GM19239 (cell line): ENCODE measurements at places on chromosomes 12 and 14.

DNA sequence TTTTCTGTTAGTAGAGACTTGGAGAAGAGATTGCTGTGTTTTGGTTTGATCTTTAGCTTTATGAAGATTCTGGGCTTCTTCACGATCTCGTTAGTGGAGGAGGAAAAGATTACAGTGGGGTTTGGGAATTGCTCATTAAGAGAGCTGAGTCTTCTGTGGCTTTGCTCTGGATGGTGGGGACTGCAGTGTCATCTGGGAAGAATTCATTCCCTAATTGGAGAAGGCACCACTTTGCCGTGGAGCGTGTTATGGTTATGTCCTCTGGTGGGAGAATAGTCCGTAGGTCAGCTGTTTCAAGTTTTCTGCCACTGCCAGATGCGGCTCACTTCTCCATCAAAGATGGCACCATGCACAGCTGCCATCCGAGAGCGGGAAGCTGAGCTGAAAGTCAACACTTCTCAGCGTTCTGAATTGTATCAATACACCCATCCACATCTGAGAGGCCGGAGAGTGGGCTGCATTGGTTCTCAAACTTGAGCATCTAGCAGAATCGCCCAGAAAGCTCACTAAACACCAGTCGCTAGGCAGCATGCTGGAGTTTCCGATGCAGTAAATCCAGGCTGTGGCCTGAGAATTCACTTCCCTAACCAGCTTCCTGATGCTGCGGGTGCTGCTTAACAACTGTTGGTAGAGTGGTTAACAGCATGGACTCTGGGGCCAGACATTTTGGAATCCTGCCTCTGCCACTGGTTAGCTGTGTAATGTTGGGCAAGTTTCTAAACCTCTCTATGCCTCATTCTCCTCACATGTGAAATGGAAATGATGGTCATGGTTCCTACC lies 117.8 kb downstream of the PLXNC1 start:
- DNase-seq = no peak

DNA sequence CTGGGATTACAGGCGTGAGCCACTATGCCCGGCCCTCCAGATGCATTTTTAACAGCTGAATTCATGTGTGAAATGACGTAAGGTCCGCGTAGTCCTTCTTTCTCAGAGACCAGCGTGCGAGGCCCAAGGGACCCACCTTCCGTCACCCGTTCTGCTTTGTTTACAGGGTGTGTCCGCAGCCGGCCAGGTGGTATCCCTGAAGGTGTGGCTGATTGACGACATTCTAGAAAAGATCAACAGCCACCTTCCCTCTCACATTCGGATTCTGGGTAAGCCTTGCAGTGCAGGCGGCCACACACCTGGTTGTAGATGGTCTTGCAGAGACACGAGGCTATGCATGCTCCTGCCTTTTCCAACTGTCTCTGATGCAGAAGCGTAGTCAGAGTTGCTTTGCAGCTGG lies 9.9 kb downstream of the PUS1 start:
- no peak for DNase-seq

GRCh38 chr12:70847871-70848270 lies 72.7 kb downstream of the PTPRR start:
- no peak for DNase-seq

GRCh38 chr12:8996682-8997405 lies 7.5 kb downstream of the KLRG1 start:
- DNase-seq = peak; percentile 23

GRCh38 chr14:32417956-32418552 lies 89.0 kb downstream of the AKAP6 start:
- no peak for DNase-seq

DNA sequence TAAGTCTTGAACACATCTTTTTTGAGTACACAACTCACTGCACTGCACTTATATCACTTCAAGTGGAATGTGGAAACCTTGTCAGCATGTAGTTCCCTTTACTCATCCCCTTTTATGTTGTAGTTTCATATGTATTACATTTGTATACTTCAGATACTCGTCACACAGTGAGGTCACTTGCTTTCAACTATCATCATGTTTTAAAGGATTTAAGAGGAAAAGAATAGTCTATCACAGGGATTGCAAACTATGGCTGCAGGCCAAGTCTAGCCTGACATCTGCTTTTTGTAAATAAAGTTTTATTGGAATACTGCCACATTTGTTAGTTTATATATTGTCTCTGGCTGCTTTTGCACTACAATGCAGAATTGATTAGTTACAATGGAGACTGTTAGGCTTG lies 24.3 kb downstream of the CNOT2 start:
- no peak for DNase-seq

GRCh38 chr12:71125949-71126348 lies 31.9 kb downstream of the TSPAN8 start:
- DNase-seq = no peak

DNA sequence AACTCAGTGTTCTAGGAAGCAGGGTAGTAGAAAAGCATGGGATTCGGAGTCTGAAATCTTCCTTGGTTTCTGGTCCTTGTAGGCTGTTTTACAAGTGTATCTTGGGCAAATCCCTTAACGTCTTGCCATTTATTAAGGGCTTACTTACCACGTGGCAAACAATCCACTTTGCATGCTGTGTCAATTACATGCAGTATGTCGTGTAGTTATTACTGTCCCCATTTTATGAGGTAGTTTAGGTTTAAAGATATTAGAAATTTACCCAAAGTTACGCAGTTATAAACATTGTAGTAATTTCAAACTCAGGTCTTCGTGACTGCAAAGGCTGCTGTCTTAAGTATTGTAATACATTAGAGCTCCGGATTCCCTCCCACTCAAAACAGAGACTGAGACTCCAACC lies 1.5 kb upstream of the NOVA1 start:
- no peak for DNase-seq

DNA sequence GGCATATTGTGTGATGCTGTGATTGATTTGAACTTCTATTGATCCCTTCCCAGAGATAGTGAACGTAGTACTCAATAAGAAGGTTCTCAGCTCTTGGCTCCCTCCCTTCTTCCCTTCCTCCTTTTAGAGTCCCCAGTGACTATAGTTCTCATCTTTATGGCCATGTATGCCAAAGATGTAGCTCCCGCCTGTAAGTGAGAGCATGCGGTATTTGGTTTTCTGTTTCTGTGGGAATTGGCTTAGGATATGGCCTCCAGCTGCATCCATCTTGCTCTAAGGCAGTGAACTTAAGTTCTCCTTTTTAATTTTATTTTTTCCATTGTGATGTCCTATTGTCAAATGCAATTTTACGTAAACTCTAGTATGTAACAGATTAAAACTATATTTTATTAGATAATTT lies 109.5 kb downstream of the AEBP2 start:
- DNase-seq = no peak

- no peak for DNase-seq
Observed at GRCh38 chr12:75784591-75784990, 247.0 kb downstream of the PHLDA1 start.

GRCh38 chr14:100842799-100843198 lies 16.9 kb downstream of the MEG3 start:
- no peak for DNase-seq

DNA sequence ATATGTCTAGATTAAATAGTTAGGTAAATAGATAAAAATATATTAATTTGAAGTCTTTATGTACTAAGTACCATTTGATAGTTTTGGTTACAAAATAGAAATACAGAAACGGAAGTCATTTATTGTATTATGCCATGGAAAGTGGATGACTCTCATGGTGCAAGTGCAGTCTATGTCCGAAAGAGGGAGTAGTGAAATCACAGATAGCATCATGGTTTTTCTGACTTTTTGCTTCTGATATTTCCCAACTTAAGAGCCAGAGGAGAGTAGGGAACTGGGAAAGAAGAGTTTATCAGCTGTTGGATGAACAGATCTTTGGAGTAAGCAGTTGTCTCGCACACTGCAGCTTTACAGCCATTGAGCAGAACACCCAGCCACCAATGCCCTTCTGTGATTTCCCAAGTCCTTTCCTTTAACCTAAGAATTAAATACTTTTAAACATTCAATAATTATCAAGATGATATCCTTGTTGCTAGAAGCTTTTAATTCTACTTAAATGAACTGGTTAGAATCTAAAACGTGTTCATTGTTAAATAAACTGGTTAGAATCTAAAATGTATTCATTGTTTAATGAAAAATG lies 18.4 kb upstream of the SRGAP1 start:
- DNase-seq = no peak

- no peak for DNase-seq
Observed at GRCh38 chr12:57958061-57958657, 16.8 kb downstream of the ATP23 start.

GRCh38 chr14:72742838-72743195 lies 151.1 kb downstream of the DPF3 start:
- DNase-seq = no peak

GRCh38 chr14:36553656-36554260 lies 28.7 kb downstream of the NKX2-8 start:
- no peak for DNase-seq

GRCh38 chr14:95233702-95234241 lies 76.4 kb upstream of the DICER1 start:
- peak; percentile 80 for DNase-seq

GRCh38 chr14:47103771-47104170 lies 452.2 kb upstream of the RPL10L start:
- no peak for DNase-seq
